ENCODE measurements at places on chromosomes 11 and 22.
A peak's percentile ranks its signal among the peaks of the same experiment; 100 is the strongest.

DNA sequence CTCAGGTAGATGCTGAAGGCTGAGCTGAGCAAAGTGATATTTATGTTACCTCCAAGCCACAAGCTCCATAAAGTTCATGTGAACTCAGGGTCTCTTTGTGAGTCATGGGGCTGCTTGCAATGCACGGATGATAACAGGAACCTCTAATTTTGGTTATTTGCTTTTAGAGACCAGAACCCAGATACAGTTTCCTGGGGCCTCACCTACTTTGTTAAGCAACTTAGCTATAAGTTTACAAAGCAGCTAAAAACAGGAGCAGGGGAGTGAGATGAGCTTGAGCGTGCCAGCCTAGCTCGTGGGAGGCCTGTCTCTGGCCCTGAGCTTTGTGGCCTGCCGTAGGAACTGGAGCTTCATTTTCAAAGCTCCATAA lies 29.2 kb downstream of the SREBF2 start:
- DNase-seq = no peak

- DNase-seq = no peak
Observed at GRCh38 chr11:57134284-57134683, 47.5 kb upstream of the LRRC55 start.

DNA sequence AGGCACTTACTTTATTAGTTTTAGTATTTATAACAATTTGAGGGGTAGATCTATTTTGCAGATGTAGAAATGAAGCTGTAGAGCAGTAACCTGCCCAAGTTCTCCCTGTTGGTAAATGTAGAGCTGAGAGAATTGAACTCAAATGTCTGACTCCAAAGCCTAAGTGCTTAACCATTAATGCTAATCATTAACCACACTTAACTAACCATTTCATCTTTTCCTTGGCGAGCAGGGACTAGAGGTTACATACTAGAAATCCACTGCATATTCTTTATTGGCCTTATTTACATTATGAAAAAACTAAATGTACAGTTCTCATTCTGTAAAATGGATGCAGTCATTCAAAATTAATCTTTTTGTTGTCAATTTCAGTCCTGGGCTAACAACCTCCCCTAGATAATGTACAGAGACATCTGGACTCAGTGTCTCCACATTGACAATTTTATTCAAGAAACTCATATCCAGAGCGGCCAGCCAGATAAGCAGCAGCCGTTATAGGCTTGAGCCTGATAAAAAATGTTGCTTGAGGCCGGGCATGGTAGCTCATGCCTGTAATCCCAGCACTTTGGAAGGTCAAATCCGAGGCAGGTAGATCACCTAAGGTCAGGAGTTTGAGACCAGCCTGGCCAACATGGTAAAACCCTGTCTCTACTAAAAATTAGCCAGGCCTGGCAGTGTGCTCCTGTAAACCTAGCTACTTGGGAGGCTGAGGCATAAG lies 76.7 kb upstream of the PICALM start:
- no peak for DNase-seq

- DNase-seq = no peak
Observed at GRCh38 chr11:66437979-66438503, 607 bp downstream of the MRPL11 start.

GRCh38 chr22:48942698-48943566 lies 884.7 kb downstream of the BRD1 start:
- no peak for DNase-seq

- DNase-seq = no peak
Observed at GRCh38 chr11:44600839-44601383, 35.4 kb downstream of the CD82 start.

GRCh38 chr11:82756765-82757639 lies 23.3 kb upstream of the FAM181B start:
- no peak for DNase-seq

- peak; percentile 53 for DNase-seq
Observed at GRCh38 chr22:31179345-31179744, 19.4 kb downstream of the RNF185 start.

- no peak for DNase-seq
Observed at GRCh38 chr22:19446603-19447329, 745 bp downstream of the C22orf39 start.

- no peak for DNase-seq
Observed at GRCh38 chr22:30198921-30199320, 47.6 kb downstream of the LIF start.

GRCh38 chr11:128239306-128239705 lies 348.1 kb downstream of the ETS1 start:
- DNase-seq = no peak

- DNase-seq = no peak
Observed at GRCh38 chr11:123061403-123062157, at the start of gene HSPA8. HSPA8 (minus strand) TSS chr11:123062136; CDS start chr11:123061324, 812 bp downstream.

DNA sequence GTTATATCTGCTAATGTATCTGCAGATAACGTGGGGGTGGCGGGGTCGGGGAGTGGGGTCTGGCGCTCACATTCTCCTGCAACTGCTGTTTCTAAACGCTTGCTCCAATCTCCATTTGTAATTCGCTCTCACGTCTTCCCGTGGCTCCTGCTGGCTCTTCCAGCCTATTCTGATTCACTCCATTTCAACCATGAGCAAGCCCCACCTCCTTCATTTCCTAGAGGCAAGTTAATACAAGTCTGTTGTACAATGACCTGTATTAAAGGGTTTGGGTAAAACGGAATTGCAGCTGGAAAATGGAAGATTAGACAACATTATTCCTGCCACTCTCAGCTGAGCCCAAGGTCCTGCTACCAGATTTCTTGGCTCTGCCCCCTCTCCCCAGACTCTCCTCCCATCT lies 132.3 kb downstream of the CSNK2A3 start:
- DNase-seq = no peak

- no peak for DNase-seq
Observed at GRCh38 chr11:27294654-27295053, 68.4 kb downstream of the CCDC34 start.

DNA sequence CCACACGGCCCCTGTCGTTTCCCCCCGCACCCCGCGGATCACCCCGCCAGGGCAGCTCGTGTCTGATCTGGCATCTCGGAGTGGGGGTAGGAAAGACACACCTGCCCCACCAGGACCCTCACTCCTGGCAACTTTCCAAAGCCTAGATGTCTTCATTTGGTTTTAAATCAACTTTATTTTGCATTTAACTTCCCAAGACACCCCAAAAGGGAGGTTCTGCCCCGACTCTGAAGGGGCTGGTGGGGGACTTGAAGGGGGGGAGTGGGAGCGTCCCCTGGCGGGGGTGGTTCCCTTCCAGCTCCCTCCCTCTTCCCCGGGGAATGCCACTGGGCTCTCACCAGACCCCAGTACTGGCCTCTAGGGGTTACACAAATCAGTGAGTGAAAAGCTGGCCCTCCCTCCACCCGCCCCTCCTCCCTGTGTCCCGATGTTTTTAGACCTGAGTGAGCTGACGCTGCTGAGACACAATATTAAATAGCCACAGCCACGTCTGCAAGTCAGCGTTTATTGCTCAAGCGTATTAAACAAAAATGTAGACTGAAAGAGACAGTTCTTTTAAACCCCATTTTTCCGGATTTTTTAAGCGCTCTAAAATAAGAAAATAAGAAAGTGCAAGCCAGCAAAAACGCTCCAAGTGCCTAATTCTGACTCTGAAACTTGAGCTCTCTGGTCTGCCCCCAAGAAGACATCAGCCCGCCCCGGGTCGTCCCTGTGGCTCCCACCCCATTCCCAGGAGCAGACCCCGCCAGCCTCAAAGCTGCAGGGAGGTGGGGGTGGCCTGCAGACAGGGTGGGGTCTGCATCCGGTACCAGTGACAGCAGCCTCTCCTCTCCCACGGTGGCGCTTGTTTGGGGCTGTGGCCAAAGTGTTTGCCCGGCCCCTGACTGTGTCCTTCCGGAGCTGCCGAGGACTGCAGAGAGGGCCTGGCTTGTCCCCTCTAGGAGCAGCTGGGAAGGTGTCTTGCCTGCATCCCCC lies 1.1 kb upstream of the TTLL8 start:
- DNase-seq = no peak

DNA sequence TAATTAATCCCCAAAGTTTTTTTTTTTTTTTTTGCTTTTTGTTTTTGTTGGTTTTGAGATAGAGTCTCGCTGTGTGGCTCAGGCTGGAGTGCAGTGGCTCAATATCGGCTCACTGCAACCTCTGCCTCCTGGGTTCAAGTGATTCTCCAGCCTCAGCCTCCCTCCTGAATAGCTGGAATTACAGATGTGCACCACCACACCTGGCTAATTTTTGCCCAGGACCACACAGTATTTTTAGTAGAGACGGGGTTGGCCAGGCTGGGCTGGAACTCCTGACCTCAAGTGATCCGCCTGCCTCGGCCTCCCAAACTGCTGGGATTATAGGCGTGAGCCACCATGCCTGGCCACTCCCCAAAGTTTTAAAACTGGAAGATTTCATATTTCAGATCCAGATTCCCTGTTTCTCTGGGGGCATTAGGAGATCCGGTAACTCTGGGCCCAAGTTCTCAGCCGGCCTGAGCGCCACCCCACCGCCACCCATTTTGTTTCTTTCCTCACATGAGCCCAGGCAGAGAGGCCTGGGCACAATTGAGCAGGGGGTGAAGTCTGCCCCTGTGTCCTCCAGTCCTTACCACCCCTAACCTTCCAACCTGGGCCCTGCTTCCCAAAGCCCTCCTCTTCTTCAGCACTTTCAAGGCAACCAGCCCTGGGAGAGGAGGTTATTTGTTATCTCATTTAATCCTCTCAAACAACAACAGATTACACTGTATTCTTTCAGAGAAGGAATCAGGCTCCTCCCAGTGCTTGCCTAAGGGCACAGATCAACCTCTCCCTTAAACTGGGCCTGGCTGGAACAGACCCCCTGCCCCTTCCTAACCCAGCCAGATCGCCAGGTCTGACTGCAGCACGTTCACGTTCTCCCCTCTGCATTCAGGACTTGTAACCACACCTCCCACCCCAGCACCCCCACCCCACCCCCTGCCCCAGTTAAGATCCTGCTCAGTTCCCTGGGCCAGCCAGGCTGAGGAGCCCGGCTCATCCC lies 1.9 kb upstream of the CSNK1E start:
- DNase-seq = no peak

- no peak for DNase-seq
Observed at GRCh38 chr22:20867179-20868024, 8.6 kb downstream of the SNAP29 start.

DNA sequence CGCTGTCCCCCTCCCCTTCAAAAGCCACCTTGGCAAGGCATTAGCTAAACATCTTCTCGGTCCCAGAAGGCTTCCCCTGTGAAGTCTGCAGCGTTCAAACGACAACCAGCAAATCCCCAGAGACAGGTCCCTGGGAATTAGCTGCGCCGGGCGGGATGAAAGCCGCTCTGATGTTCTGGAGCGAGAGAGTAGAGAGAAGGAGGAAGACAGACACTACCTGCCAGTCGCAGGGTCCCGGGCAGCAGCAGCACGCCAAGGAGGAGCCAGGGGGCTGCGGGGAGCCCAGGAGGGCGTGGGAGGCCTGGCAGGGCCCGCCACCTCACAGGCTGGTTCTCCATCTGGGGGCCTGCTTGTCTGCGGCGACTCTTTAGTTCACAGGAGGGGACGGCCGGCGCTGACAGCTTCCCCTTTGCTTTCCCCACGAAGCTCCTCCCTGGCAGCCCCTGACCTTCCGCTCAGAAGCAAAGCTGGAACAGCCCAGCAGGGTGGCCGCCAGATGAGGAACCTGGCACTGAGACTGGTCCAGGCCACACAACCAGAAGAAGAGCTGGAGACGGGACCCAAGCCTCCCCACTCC lies at the start of gene NFAM1:
NFAM1 (minus strand) TSS at position 384 of the 577 bp plus-strand sequence; CDS start at position 338, 46 bp downstream.
- no peak for DNase-seq

DNA sequence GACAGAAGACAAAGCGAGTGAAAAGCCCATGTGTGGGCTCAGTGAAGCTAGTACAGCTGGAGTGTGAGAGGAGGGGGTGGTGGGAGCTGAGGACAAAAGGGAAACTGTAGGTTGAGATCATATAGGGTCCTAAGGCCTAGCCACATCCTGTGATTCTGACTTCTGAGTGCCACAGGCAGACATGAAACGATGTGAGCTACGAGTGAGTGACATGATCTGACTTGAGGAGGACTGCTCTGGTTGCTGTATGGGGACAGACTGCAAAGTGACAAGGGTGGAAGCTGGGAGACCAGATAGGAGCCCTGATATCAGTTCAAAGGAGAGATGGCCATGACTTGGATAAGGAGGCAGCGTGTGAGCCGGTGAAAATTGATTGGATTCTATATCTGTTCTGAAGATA lies 85.4 kb downstream of the MICAL2 start:
- no peak for DNase-seq
